ENCODE measurements at places on chromosomes 13 and 19.

DNA sequence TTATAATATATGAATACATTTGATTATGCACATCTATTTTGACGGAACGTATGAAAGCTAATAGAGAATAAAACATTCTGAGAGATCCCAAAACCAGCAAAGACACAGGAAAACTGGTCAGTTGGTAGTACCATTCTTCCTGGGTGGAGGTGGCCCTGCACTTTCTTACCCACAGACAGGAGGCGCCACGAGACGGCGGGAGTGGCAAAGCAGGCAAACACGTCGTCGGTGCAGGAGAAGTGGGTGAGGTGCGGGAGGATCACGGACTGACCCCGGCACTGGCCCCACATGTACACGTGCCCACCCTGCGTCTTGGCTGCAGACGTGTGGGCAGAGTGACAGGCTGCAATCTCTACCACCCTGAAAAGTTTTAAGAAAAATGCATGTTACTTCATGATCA, 36.1 kb downstream of the RCBTB1 start:
- DNase-seq: no peak

DNA sequence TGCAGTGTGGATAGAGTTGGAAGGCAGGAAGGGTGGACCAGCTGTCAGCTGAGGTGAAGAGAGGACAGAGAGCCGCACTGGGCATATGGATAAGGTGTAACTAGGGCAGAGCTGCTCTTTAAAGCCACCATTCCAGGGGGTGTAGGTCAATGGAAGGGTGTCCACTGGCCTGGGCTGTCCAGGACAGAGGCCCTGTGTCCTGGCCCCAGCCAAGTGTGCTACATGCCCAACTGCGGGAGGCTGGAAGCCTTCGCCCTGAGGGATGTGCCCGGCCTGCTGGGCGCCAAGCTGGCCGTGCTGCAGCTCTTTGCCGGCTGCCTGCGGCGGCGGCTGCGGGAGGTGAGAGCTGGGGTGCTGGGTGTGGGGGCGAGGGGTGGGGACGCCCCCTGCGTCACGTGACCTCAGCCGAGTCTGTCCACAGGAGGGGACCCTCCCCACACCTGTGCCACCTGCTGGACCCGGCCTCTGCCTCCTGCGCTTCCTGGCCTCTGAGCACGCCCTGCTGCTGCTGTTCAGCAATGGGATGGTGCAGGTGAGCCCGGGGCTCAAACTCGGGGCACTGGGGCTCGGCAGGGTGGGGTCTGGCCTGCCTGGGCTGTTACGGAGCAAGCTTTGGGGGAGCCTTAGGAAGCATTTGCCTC, 9.8 kb downstream of the PLK5 start:
- DNase-seq: no peak

DNA sequence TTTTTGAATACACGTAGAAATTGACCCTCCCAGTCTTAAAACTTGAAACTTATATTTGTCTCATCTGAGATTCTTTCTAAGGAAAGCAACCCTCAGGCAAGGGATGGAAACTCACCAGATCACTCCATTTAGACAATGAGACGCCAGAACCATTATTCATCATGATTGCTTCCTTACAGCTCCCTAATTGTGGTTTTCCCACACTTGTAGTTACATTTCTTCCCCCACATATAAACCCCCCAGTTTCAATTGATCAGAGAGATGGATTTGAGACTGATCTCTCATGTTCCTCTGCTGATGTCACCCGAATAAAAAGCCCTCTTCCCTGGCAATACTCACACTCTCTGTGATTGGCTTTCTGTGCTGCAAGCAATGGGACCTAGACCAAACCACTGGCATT, 197.9 kb upstream of the STARD13 start:
- no peak for DNase-seq

DNA sequence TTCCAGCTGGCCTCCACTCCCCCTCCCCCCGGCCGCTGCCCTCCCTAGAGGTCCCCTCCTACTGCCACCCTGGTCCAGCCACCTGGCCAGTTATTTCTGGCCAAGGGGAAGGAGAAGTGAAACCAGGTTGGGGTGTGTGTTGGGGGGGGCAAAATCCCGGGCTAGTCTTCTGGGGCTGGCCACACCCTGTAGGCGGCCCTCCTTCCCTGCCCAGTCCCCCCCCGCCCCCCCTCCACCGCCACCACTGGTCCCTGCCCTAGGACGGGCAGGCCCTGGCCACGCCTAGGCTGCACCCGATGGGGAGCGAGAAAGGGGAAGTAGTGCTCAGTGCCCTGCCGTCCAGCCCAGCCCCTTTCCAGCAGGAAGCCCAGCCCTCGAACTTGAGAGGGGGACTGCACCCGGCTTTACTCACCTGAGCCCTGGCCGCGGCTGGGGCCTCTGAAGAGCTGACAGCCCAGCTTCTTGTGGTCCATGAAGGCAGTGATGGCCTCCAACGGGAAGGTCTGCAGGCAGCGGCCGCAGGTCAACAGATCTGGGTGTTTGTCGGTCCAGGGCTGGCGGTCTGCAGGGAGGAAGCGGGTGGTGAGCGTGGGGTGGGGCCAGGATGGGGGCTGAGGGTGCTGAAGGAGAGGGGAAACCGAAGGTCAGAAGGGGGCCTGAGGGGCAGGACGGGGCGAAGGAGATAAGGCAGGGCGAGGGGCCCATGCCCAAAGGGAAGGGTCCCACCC, 813 bp downstream of the ZNF296 start:
- DNase-seq: peak; percentile 64

DNA sequence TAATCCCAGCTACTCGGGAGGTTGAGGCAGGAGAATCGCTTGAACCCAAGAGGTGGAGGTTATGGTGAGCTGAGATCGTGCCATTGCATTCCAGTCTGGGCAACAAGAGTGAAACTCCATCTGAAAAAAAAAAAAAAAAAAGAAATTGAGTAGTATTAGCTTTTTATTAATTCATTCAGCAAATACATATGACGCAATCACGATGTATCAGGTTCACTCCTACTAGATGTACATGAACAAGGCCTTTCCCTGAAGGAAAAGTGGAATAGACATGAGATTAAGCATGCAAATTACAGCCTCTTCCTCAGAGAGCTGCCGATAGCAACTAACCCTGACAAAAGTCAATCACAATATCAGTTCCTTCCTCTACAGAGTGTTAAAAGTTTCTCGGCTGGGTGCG, 9.2 kb upstream of the TPT1 start:
- DNase-seq: no peak

DNA sequence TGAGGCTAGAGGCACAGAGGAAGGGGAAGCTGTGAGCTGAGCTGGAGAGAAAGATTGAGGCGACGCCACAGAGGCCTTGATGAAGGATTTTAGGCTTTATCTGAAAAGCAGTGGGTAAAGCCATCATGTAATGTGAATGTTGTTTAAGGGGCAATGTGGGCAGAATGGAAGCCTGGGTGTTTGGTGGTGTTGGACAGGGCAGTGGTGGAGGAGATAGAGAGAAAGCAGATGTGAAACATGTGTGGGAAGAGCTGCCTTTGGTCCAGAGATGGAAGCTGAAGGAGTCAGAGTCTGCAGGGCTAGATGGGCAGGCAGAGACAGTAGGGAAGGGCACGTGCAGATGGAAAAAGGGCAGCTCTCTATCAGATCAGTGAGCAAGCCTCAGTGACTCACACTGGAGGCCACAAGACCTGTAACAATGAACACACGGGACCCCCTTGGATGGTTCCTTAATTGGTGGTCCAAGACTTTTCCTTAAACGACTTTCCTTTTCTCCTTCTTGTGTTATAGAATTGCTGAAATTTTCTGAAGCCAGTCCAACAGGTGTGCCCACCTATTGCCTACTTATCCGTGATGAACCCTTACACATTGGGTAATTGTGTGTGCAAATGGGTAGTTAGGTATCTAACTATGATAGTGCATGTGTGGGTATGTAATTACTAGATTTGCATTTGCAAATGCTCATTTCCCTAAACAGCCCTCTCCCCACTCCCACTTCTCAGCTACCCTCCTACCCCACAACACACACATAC, 21.7 kb downstream of the ZNF536 start:
- no peak for DNase-seq

DNA sequence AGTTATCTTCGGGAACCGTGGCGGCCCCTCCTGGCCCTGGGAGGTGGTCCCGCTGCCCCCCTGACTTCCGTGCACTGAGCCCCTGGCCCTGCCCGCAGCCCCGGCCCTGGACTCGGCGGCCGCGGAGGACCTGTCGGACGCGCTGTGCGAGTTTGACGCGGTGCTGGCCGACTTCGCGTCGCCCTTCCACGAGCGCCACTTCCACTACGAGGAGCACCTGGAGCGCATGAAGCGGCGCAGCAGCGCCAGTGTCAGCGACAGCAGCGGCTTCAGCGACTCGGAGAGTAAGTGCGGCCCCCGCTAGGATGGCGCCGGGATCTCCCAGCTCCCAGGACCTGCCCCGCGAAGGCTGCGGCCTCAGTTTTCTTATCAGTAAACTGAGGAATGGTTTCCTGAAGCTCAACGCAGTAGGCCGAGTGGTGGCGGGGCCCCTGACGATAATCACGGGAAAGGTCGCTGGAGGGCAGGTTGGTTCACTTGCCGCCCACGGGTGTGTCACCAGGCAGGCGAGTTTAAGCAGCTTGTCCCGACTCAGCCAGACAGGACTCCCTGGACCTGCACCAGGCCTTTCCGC, 924 bp downstream of the RGCC start:
- peak; percentile 29 for DNase-seq

GRCh38 chr13:62563251-62563650, 1147.6 kb upstream of the PCDH20 start:
- DNase-seq: no peak

All from memory B cell (primary cell).